Neuronal stem cell (in vitro differentiated cells): ENCODE measurements at places on chromosomes 2 and 18.
A peak's percentile ranks its signal among the peaks of the same experiment; 100 is the strongest.

- no peak for DNase-seq
These were observed 77.5 kb downstream of the CIB4 start for GRCh38 chr2:26563686-26564085.

GRCh38 chr18:78774741-78775141 is 204.9 kb upstream of the SALL3 start:
- DNase-seq, result no peak

DNA sequence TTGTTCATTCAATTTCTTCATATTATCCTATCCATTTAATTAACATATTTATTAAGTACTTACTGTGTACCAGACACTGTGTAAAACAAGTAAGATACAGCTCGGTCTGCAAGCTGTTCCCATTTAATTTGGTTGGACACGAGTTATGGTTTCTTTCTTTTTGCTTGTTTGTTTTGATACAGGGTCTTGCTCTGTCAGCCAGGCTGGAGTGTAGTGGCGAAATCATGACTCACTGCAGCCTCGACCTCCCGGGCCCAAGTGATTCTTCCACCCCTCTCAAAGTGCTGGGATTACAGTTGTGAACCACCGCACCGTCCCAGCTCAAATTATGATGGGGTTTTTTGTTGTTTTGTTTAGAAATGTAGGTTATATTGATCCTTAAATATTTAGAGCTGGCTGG is 9.0 kb downstream of the CYBRD1 start:
- DNase-seq, result no peak

GRCh38 chr2:28199995-28200679 is 192.5 kb upstream of the FOSL2 start:
- no peak for DNase-seq

- DNase-seq, result no peak
These were observed 4.4 kb downstream of the GCKR start for GRCh38 chr2:27501042-27501441.

DNA sequence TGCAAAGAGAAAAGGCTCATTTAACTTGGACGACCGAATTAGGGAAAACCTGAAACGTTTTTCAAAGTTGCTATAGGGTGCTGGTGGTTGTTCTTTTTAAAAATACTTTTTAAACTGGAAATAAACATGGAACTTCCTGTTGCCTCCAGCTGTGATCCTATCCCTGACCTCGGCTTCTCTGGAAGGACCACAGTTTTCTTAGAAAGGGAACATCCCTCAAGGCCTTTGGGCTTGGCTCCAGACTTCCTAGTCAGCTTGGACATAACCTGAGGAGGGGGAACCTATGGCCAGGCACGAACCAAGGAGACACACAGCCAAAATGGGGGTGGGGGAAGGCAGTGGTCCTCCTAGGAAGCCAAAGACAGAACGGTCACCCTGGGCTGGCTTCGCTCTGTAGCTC is 57.7 kb downstream of the CENPO start:
- DNase-seq, result no peak

DNA sequence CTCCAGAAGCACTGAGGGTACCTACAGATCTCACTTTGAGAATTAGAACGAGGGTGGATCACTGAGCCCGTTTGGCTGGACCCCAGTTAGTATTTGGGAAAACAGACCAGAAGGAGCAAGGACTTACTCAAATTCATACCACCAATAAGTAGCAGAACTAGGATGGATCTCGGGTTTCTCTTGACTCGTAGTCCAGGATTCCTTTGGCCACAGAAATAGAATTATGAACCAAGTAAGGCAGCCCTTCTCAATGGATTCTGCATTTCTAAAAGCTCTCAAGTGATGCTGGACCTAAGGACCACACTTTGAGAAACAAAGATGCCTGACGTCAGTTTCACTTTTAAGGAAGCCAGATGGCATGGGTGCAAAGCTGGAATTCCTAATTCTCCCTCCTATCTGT is 153.0 kb downstream of the KLHL29 start:
- DNase-seq, result no peak

- DNase-seq, result no peak
These were observed 64.2 kb downstream of the RBMS1 start for GRCh38 chr2:160429248-160430000.

DNA sequence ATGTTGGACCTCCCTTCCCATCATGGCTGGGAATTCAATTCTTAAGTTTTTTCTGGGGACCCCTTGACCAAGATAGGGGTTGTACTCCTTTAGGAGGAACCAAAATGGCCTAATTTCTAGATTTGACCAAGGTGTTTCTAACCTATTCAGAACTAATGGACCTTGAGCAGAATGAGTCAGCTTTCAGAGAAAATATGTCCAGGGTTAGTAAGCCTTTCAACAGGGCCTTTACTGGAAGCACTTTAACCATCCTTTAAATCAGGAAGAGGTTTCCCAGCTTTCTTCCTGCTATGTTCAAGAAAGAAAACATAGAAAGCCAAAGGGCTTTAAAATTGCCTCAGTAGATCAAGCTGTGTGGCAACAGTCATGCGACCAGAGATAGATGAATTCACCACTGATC is 1184.9 kb upstream of the ACVR2A start:
- no peak for DNase-seq

DNA sequence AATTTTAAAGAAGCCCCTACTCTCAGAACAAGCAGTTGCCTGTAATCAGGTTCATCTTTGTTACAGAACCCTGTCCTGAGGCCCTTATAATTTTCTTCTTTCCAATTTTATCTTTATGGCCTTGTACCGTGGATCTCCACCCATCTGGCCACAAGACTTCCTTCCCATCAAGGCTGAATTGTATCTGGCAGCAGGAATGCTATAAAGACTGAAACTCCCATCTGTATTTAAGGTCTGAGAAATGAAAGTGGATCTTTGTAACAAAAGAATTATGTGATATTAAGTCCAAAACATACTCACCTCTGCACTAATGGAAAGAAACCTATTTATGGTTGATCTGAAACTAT is 91.8 kb downstream of the METTL8 start:
- DNase-seq, result no peak

GRCh38 chr2:174607989-174608865 is 10.6 kb upstream of the WIPF1 start:
- no peak for DNase-seq

GRCh38 chr2:23487735-23488492 is 102.9 kb downstream of the KLHL29 start:
- no peak for DNase-seq

DNA sequence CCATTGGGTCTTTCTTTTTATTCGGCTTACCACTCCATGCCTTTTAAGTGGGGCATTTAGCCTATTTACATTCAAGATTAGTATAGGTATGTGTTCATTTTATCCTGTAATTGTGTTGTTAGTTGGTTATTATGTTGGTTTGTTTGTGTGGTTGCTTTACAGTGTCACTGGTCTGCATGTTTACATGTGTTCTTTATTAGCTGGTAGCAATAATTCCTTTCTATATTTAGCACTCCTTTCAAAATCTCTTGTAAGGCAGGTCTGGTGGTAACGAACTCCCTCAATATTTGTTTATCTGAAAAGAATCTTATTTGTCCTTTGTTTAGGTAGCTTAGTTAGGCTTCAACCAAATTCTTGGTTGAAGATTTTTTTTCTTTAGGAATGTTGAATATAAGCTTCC is 68.7 kb upstream of the XDH start:
- no peak for DNase-seq

- DNase-seq, result peak; percentile 71
These were observed 169.1 kb upstream of the KLF7 start for GRCh38 chr2:207334624-207335371.

DNA sequence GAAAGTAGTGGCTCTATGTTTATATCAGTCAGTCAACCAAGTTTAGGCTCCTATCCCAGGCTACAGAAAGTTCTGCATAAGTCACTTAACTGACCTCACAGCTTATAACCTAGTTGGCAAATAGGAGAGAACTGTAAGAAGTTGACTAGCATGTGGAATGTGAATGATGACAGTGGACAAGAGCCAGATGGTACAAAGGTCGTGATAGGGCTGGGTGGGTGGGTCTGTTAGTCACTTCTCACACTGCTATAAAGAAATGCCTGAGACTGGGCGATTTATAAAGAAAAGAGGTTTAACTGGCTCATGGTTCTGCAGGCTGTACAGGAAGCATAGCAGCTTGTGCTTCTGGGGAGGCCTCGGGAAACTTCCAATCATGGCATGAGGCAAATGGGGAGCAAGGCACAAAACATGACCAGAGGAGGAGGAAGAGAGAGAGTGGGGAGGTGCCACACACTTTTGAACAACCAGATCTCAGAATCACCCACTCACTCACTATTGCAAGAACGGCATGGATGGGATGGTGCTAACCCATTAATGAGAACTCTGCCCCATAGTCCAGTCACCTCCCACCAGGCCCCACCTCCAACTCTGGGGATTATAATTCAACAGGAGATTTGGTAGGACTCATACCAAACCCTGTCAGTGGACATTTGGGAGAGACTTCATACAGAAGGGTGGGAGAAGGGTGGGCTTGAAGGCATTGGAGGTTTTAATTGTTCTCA is 68.8 kb downstream of the LTBP1 start:
- DNase-seq, result no peak

GRCh38 chr2:39491653-39492052 is 54.6 kb upstream of the MAP4K3 start:
- DNase-seq, result no peak

GRCh38 chr2:101983486-101983885 is 8.3 kb upstream of the IL1R2 start:
- no peak for DNase-seq

DNA sequence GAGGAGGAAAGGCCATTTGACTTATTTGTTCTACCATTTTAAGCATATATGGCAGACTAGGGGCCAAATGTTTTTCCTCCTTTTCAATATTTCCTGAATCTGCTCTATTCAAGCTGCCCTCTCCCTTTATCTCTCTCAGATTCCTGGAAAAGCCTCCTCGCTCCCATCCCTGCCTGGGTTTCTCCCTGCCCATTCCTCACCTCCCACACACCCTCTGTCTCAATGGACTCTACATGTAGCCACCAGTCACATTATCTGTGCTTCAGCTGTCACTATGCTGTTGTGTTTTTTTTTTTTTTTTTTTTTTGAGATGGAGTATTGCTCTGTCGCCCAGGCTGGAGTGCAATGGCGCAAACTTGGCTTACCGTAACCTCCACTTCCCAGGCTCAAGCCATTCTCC is 22.9 kb downstream of the TYMS start:
- no peak for DNase-seq

GRCh38 chr2:203709416-203710040 is 3.1 kb downstream of the CD28 start:
- DNase-seq, result no peak

DNA sequence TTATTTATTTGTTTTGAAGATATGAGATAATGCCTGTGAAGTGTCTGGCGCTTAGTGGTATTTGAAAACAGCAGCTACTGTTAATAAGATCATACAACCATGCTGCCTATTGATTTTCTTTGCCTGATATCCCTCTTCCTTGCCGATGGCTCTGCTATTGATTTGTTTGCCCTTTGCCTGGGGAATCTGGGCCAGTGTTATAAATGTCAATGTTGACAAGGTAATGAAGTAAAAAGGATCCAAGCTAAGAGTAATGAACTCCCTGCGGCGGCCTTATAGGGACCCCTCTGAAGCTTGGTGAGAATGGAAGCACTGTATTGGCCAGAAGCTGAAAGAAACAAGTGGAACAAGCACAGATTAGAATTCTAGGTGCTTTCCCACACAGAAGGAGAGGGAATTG is 854.6 kb downstream of the CNTNAP5 start:
- DNase-seq, result no peak
